Breast epithelium (tissue), 4 donors: ENCODE measurements at places on chromosomes 11 and 22.

DNA sequence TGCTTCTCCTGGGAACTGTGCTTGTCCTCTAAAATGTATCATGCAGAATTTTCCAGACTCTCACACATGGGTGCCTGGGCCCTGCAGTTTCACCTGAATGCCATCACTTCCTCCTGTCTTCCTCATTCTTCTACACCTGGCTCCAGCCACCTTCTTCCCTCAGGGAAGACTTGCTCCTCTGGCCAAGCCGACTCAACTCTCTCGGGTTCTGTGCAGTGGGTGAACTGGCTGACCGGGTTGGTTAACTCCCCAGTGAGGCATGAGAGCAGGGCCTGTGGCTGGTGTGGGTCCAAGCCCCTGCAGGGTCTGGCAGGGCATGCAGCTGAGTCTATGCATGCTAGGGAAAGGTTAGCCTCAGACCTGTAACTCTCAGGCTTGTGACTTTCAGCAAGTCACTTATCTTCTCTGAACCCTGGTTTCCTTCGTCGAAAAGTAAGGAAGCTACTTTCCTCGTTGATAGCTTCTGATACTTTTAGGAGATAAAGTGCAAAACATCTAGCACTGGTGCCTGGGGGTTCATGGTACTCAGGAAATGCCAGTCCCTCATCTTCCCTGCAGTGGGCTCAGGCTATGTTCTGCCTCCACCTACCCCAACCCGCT, 11.9 kb downstream of the CD82 start:
- H3K4me3 ChIP-seq = no peak overlapping the region
- peak overlapping the region; percentile 88 for H3K27ac ChIP-seq
- H3K27me3 ChIP-seq = no peaks in the 10 kb centered on the region
- DNase-seq = peak; percentile 92
- peaks cover 12% of the 10 kb centered on the region for H3K4me1 ChIP-seq

- no peak for DNase-seq
- H3K4me1 ChIP-seq = no peaks in the 10 kb centered on the region
- no peaks in the 10 kb centered on the region for H3K27me3 ChIP-seq
- H3K36me3 ChIP-seq = no peaks in the 10 kb centered on the region
Observed at GRCh38 chr11:130469181-130469580, 20.7 kb downstream of the ADAMTS15 start.

GRCh38 chr11:88103337-88104206, 71.7 kb downstream of the RAB38 start:
- H3K27ac ChIP-seq = no peak overlapping the region
- DNase-seq = no peak
- H3K4me1 ChIP-seq = no peaks in the 10 kb centered on the region
- H3K36me3 ChIP-seq = no peaks in the 10 kb centered on the region
- H3K27me3 ChIP-seq = no peaks in the 10 kb centered on the region

DNA sequence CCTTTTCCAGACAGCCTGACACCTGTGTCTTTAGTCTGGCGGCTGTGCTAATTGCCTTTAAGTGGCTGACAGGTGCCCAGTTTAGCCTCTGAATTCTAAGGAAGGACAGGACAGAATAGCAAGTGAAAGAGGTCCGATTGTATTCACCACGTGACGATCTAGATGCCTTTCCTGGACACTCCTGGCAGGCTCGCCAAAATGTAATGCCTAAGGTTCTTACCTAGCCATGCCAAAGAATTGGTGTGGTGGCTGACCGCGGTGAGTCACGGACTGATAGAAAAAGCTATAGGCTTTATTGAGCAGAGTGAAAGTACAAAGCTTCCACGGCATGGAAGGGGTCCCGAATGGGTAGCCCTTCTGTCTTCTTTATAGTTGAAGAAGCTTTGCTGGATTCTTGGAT, 26.7 kb downstream of the ANKRD42 start:
- no peaks in the 10 kb centered on the region for H3K27me3 ChIP-seq

DNA sequence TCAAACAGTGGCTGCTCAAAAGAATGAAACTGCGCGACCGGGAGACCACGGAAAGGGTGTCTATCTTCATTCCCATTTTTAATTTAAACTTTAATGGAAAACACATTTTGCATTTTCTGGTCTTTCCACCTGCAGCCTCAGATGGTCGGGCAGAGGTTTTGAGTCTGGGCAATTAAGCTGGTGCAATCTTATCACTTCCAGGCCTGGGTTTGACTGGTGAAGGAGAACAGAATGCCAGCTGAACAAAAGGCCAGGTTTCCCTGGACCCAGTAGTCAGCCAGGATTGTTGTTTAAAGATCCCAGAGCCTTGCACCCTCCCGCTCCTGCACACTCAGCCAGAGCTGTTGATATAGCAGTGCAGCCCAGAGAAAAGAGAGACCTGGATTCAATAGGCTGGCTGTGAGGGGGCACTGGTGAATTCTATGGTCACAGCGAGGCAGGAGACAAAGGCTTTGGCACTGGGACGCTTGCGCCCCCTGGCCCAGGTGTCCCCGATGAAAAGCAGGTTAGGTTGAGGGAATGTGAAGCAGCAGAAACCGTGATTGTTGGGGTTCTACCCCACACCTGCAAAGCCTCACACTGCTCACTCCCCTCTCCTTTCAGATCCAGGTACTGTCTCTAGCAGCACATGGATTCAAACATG, 83.6 kb downstream of the FLI1 start:
- H3K4me1 ChIP-seq = no peaks in the 10 kb centered on the region
- no peak overlapping the region for H3K4me3 ChIP-seq
- H3K36me3 ChIP-seq = no peaks in the 10 kb centered on the region
- DNase-seq = no peak

DNA sequence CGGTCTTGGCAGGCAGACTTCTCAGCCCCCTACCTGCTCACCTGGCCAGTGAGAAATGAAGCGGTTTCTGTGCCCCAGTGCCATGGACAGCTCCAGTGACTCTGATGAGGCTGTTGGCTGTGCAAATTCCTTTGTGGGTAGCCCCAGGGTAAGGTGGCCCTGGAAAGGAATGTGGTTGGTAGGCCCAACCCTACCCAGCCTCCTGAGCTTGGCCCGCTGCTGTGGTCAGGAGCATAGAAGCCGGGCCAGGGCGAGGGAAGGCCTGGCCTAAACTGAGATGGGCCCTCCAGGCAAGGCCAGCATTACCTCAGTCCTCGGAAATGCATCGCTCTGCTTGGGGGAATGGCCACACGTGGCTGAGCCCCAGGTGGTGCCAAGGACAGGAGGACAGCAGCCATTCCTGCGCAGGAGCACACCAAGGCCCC, 16.9 kb downstream of the DAGLA start:
- peak overlapping the region; percentile 40 for H3K4me3 ChIP-seq
- H3K4me1 ChIP-seq = peaks cover 77% of the 10 kb centered on the region
- no peaks in the 10 kb centered on the region for H3K27me3 ChIP-seq
- no peaks in the 10 kb centered on the region for H3K36me3 ChIP-seq
- peak; percentile 98 for DNase-seq

- H3K27ac ChIP-seq = no peak overlapping the region
- no peak for DNase-seq
- H3K27me3 ChIP-seq = no peaks in the 10 kb centered on the region
- no peak overlapping the region for H3K4me3 ChIP-seq
- no peaks in the 10 kb centered on the region for H3K36me3 ChIP-seq
- no peaks in the 10 kb centered on the region for H3K4me1 ChIP-seq
Observed at GRCh38 chr11:74504100-74504691, 10.7 kb upstream of the LIPT2 start.

DNA sequence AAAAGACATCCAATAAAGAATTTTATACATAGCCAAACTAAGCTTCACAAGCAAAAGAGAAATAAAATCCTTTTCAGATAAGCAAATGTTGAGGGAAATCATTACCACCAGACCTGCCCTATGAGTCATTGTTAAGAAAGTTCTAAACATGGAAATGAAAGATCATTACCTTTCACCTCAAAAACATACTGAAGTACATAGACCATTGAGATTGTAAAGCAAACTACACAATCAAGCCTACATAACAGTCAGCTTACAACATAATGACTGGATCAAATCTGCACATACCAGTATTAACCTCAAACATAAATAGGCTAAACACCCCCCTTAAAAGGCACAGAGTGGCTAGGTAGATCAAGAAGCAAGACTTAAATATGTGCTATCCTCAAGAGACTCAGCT, 501.0 kb upstream of the LUZP2 start:
- H3K36me3 ChIP-seq = no peaks in the 10 kb centered on the region
- no peaks in the 10 kb centered on the region for H3K27me3 ChIP-seq
- DNase-seq = no peak
- H3K27ac ChIP-seq = no peak overlapping the region
- H3K4me3 ChIP-seq = no peak overlapping the region

DNA sequence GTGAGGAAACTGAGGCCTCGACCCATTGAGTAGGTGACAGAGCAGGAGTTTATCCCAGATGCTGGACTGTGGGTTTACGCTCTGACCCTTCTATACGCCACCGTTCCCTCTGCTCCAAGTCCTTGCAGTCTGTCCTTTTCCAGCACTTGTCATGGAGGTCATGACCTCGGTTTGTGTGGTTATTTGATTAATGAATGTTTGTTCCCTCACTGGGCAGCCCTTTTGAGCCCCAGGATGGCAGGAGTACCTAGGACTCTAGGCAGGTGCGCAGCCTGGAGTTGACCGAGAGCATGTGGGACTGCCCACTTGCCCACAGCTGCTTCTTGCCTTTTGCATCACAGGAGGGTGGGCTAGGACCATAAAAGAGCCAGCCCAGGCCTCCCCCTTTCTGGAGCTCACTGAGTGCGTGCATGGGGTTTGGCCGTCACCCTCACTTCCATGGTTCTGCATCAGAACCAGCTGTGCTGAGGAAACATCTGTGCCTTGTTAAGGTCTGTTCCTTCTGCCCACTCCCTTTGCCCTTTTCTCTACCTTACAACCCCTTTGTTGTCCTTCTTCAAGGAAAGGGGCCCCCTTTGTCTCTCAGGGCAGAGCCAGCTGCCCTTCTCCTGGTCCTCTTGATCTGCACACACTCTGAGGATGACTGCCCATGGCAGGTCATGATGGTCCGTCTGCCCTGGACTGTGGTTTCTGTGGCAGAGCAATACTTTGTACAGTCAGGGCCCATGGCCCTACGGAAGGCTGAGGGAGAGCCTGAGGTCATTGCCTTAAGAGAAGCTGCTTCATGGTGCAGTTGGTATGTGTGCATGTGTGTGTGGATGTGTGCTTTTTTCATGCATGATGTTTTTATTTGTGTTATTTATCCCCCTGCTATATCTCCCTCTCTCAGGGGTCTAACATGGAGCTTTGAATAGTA, 38.2 kb downstream of the BMAL1 start:
- no peak overlapping the region for H3K4me3 ChIP-seq
- peak overlapping the region; percentile 41 for H3K27ac ChIP-seq
- H3K36me3 ChIP-seq = no peaks in the 10 kb centered on the region
- DNase-seq = no peak
- H3K4me1 ChIP-seq = peaks cover 24% of the 10 kb centered on the region

- no peaks in the 10 kb centered on the region for H3K36me3 ChIP-seq
- H3K27me3 ChIP-seq = no peaks in the 10 kb centered on the region
- no peaks in the 10 kb centered on the region for H3K4me1 ChIP-seq
- no peak for DNase-seq
Observed at GRCh38 chr11:62428871-62429560, 10.2 kb downstream of the SCGB1A1 start.

DNA sequence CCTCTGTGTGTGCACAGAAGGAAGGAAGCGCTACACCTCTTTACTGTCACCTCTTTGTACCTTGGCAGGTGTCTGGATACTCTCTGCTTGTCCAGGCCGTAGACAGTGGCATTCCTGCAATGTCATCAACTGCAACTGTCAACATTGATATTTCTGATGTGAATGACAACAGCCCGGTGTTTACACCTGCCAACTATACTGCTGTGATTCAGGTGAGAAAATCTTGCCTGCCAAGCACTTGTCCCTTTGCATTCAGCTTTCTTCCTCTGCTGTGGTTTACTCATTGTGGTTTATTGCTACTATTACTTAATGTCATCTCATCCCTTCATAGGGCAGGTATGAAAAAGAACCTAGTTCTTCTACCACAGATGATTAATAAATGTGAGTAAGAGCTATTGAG, 131.9 kb upstream of the MTNR1B start:
- H3K4me3 ChIP-seq = no peak overlapping the region
- no peak for DNase-seq
- no peaks in the 10 kb centered on the region for H3K27me3 ChIP-seq
- no peaks in the 10 kb centered on the region for H3K36me3 ChIP-seq
- H3K4me1 ChIP-seq = no peaks in the 10 kb centered on the region

- H3K27me3 ChIP-seq = no peaks in the 10 kb centered on the region
- H3K4me3 ChIP-seq = no peak overlapping the region
- no peak overlapping the region for H3K27ac ChIP-seq
- DNase-seq = no peak
- no peaks in the 10 kb centered on the region for H3K36me3 ChIP-seq
Observed at GRCh38 chr22:26576026-26576680, 13.8 kb downstream of the TPST2 start.

GRCh38 chr11:116641561-116642045, 131.2 kb downstream of the BUD13 start:
- H3K4me1 ChIP-seq = no peaks in the 10 kb centered on the region
- DNase-seq = no peak
- H3K27me3 ChIP-seq = no peaks in the 10 kb centered on the region
- no peak overlapping the region for H3K4me3 ChIP-seq
- no peak overlapping the region for H3K27ac ChIP-seq

- no peaks in the 10 kb centered on the region for H3K36me3 ChIP-seq
- H3K4me3 ChIP-seq = no peak overlapping the region
- DNase-seq = no peak
- H3K27me3 ChIP-seq = no peaks in the 10 kb centered on the region
Observed at GRCh38 chr11:100942016-100942415, 187.6 kb downstream of the PGR start.

- no peak overlapping the region for H3K4me3 ChIP-seq
- peaks cover 11% of the 10 kb centered on the region for H3K4me1 ChIP-seq
- no peak for DNase-seq
- H3K27me3 ChIP-seq = no peaks in the 10 kb centered on the region
- H3K36me3 ChIP-seq = no peaks in the 10 kb centered on the region
Observed at GRCh38 chr22:27868732-27869282, 50.2 kb downstream of the PITPNB start.

DNA sequence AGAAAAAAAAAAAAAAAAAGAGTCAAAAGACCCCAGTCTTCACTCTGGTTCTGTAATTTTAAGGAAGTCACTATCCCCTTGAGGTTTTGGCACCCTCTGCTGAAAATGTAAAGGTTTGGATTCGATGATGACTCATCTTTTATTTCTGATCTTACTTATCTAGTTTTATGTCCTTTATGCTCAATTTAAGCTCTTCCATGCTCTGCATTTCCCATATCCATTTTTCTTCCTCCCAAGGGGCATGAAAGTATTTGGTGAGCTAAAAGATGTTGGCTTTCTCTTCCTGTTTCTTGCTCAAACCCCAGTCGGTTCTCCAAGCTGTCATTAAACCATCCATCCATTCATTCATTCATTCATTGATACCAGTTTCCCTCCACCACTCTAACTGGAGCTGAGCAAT, 61.0 kb upstream of the CDON start:
- H3K4me1 ChIP-seq = no peaks in the 10 kb centered on the region
- peak overlapping the region; percentile 44 for H3K27ac ChIP-seq
- H3K4me3 ChIP-seq = no peak overlapping the region
- DNase-seq = no peak
- H3K27me3 ChIP-seq = no peaks in the 10 kb centered on the region

DNA sequence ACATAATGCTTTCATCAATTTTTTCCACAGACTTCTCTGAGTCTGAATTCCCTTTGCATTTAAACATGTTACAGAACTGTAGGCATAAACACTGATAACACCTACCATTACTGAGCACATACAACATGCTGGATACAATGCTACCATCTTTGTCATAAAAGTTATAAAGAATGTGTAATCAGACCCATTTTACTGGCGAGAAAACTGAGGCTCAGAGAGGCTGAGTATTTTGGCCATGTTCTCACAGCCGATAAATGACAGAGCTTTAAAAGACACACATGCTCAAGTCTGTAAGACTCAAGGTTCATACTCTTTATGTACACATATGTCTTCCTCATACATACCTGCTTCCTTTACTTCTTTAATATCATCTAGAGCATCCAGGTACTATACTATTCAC, 2.6 kb downstream of the RRAS2 start:
- no peaks in the 10 kb centered on the region for H3K36me3 ChIP-seq
- no peak for DNase-seq
- no peaks in the 10 kb centered on the region for H3K27me3 ChIP-seq
- no peak overlapping the region for H3K27ac ChIP-seq
- H3K4me1 ChIP-seq = no peaks in the 10 kb centered on the region
